AG10803 (cell line): ENCODE measurements at places on chromosomes 7 and 10.

GRCh38 chr7:157234271-157234670 lies 95.5 kb downstream of the UBE3C start:
- DNase-seq = peak; percentile 91

DNA sequence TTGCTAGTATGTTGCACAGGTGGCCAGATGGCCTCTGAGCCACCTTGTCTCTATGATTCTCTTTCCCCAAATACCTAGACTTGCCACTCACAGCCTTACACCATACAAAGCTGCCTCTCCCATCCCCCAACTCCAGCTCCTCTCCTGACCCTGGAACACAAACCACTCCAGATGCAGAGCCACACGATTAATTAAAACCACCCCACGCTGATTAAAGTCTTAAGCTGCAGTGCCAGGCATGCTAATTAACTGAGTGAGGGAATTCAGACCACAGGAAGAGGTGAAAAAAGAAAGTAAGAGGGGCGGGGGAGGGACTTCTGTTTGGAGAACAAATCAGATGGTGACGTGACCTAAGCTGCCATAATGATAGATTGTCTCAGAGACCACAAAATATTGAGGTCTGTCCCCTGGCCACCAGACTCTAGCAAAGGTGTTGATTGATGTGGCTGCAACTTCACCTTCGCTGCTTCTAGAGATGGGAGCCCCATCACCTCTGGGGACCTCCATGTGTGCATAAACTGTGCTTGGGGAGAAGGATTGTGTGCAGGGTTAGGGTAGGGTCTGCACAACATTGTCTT lies 331.3 kb downstream of the PLXNA4 start:
- peak; percentile 13 for DNase-seq

DNA sequence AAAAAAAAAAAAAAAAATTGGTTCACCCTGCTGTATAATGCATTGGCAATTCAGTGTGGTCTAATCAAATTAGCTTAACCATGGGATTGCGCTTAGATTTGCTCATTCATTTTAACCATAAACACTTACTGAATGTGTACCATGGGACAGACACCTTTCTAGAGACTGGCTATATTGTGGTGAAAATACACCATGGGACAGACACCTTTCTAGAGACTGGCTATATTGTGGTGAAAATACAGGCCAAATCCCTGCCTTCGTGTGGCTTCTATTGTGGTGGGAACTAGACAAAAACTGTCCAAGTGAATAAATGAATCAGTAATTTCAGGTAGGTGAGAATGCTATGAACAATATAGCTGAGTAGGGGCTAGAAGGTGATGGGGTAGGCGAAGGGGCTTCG lies 10.2 kb upstream of the REPIN1 start:
- DNase-seq = no peak

GRCh38 chr7:129923709-129924108 lies 29.1 kb downstream of the UBE2H start:
- DNase-seq = peak; percentile 85

DNA sequence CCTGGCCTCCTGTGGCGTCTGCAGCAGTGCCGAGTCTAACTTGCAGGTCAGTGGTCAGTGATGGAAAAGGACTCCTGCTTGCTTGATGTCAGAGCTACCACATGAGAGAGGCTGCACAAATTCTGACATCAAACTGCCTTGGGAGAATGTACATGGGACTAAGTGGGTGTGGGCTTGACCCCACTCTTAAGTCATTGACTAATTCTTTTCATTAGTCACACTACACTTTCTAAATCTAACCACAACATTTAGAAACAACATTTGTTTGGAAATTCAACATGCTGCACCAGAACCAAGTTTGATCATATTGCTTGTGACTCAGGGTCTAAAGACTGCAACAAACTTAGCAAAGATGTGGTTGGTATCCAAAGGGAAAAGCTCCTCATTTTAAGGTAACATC lies 24.4 kb upstream of the CDC14C start:
- peak; percentile 2 for DNase-seq

GRCh38 chr10:73494877-73495225 lies 973 bp downstream of the PPP3CB start:
- peak; percentile 25 for DNase-seq

- DNase-seq = no peak
Observed at GRCh38 chr7:127208860-127209259, 43.9 kb downstream of the GRM8 start.

DNA sequence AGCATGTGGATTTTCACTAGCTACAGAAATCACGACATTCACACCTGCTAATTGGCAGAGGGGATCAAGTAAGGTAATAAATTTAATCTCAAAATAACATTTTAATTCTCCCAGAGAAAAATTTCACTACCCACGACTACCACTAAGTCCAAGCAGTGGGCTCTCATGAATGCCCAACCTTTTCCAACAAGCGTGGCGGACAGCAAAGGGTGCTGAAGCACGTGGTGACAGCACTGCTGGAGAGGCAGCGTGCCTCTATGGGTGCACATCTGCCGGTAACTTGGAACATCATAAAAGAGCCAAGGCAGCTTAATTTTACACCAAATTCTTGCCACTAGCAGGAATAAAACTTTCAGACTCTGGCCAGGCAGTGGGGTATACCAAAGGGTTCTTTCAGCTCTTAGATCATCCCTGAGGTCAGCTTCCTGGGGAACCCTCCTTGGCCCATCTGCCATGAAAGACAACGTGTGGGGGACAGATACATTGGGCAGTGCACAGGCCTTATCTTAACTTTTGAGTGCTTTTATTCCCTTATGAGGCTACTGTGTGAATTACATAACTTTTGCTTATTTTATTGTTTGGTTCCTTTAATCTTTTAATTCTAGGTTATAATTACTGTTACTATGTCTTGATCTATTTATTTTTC lies 206.7 kb upstream of the KCTD7 start:
- no peak for DNase-seq

GRCh38 chr10:118062798-118063238 lies 16.1 kb upstream of the RAB11FIP2 start:
- no peak for DNase-seq

- no peak for DNase-seq
Observed at GRCh38 chr7:123916240-123916724, 8.8 kb upstream of the SPAM1 start.

DNA sequence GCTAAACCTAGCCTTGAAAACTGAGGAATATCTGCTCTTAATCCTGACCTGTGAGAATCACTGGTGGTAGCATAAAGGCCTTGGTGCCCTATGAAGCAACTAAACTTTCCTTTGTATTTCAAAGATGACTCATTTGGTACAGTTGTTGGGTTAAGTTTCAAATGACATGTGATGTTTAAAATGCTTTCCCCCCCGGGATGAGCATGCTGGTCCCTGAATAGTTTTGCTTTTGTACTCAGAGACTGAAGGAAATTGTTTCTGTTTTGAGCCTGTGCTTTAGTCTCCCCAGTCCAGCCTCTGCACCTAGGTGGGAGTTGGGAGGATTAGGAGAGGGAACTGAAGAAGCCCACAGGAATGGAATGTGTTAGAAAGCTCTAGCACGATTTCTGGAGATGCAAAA lies 258.9 kb upstream of the NPY start:
- DNase-seq = peak; percentile 4

GRCh38 chr10:114603948-114604347 lies 54.1 kb downstream of the ABLIM1 start:
- no peak for DNase-seq

GRCh38 chr7:157205438-157205837 lies 66.7 kb downstream of the UBE3C start:
- no peak for DNase-seq

GRCh38 chr7:6242561-6242960 lies 29.9 kb downstream of the CYTH3 start:
- peak; percentile 41 for DNase-seq

DNA sequence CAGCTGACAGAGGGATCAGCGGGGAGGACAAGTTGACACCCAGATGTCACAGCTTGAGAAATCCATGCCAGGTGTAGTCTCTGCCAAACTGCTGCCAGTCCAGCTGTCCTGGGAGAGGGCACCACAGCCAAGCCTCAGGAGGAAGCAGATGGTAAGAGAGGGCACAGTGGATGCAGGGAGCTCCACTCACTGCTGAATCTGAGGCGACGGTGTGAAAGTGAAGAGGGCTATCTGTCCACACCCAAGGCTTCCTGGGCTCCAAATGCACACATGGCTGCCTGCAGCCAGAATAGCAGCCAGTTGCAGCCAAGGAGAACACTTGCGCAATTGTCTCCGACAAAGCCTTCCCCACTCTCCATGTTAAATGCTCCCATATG lies 502.4 kb downstream of the GRID1 start:
- no peak for DNase-seq

GRCh38 chr7:92639966-92640365 lies 49.8 kb upstream of the FAM133B start:
- no peak for DNase-seq

- DNase-seq = no peak
Observed at GRCh38 chr7:127158659-127159058, 94.1 kb downstream of the GRM8 start.

DNA sequence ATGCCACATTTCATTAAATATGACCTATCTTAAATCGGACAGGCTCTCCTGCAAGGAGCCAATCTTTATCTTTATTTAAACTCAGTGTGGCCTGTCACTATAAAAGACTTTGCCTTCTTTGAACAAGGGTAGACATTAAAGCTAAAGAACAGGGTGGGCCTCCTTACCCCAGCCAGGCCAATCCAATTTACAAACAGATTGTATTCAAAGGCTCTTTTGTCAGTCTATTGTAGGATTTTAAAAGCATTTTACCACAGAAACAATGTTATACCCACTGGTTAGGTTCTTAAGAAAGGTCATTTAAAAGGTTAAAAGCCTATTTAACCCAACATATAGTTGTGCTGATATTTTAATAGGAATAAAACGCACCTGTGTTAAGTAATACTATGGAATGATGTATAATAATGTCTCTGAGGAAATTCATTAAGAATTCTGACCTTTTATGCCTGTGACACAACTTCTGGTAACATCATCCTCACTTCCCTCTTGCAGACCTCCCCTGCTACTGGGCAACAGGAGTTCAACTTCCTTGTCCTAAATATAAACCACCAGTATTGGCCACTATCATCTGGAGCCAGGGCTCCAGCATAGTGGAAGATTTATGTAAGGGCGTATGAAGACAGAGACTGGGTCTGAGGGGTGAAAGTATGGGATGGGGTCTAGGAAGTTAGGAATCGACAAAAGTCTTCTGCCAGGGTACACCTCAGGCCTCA lies 32.5 kb downstream of the MTERF1 start:
- no peak for DNase-seq

DNA sequence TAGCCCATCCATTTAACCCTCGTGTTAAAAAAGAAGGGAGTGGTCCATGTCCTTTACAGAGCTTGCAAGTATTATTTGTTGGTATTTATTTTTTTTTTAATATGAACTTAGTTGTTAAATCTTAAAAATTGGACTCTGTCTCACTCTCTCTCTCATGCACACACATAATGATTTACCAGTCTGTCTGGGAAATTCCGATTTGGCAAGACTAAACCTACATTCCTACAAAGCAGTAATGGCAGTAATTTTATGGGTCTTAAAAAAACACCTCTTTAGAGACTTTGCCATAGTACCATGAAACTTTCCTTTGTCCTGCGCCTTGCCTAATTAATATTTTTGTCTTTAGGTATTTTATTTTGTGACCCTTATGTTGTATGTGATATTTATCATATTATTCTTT lies 239.5 kb upstream of the PPP1R3A start:
- no peak for DNase-seq

DNA sequence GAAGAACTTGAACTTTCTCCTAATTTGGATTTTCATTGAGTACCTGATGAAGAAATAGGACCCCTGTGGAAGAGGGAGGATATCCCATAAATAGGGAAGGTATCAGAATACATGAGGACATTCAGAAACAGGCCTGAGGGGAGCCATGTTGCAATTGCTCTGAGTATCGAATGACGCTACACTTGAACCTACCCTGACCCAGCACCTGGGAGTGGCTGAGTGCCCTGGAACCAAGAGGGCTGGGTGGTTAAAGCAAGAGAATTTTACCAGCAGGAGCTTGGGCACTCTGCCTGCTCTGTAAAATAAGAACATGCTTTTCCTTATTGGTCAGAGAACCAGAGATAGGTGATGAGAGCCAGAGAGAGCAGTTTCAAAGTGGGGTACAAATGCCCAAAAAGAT lies 7.2 kb downstream of the NEUROD6 start:
- DNase-seq = no peak

- DNase-seq = no peak
Observed at GRCh38 chr7:39663263-39663662, 39.9 kb downstream of the RALA start.

- DNase-seq = peak; percentile 5
Observed at GRCh38 chr7:138186951-138187351, 110.7 kb downstream of the AKR1D1 start.
